Activated T-helper 1 cell treated with anti-CD3 and anti-CD28 coated beads, Interleukin-12 subunit alpha, Interleukin-12 subunit beta, Interleukin-2, Interleukin-4 antibody, amounts not matched to agents 30 ng/mL and 10 ng/mL and 1 ng/mL, durations not matched to agents 14 hours and 24 hours and 36 hours (primary cell): ENCODE measurements at places on chromosomes 2 and 18. TPM values are rescaled to one million over a fixed set of nuclear protein-coding genes. Genes with fewer than 3 reads are reported as not detected.
A peak's percentile ranks its signal among the peaks of the same experiment; 100 is the strongest.

DNA sequence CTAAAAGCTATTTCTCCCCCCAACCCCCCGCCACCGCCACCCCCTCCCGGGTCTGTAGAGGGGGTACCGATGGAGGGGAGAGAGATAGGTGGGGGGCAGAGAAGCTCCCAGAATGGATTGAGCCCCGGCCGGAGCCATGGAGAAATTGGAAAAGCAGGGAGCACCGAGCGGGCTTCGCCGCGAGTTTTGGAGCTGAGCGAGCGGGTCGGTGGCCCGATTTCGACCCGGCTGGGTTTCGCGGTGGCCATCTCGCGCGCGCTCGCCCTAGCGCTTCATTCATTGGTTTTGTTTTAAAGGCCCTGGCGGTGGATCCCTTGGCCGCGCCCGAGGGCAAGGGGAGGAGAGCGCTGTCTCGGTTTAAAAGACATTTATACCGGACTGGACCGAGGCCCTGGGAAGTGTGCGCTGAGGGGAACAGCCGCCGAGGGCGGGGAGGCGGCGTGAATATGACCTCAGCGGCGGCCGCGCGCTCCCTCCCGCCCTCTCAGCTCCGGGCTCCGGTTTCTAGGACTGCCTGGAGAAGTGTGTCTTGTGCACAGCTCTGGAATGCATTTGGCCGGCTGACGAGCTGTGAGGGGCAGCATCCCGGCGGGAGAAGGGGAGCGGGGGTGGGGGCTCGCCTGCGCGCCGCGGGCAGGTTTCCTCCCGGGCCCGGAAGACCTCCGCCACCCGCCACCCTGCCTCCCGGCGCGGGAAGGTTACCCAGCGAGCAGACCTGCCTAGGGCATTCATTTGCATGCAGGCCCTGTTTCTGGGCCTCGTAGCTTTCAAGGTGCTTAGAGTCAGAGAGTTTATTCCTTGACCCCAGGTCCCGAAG lies 1.7 kb upstream of the SMAD7 start:
- peaks cover 37% of the 10 kb centered on the region for H3K4me1 ChIP-seq
- peak overlapping the region; percentile 90 for H3K27ac ChIP-seq
- H3K36me3 ChIP-seq = peaks cover 20% of the 10 kb centered on the region
- peaks cover 14% of the 10 kb centered on the region for H3K27me3 ChIP-seq
- H3K4me3 ChIP-seq = peak overlapping the region; percentile 89
- DNase-seq = peak; percentile 39

Gene TTR
- total RNA-seq = not detected in 2 replicates

DNA sequence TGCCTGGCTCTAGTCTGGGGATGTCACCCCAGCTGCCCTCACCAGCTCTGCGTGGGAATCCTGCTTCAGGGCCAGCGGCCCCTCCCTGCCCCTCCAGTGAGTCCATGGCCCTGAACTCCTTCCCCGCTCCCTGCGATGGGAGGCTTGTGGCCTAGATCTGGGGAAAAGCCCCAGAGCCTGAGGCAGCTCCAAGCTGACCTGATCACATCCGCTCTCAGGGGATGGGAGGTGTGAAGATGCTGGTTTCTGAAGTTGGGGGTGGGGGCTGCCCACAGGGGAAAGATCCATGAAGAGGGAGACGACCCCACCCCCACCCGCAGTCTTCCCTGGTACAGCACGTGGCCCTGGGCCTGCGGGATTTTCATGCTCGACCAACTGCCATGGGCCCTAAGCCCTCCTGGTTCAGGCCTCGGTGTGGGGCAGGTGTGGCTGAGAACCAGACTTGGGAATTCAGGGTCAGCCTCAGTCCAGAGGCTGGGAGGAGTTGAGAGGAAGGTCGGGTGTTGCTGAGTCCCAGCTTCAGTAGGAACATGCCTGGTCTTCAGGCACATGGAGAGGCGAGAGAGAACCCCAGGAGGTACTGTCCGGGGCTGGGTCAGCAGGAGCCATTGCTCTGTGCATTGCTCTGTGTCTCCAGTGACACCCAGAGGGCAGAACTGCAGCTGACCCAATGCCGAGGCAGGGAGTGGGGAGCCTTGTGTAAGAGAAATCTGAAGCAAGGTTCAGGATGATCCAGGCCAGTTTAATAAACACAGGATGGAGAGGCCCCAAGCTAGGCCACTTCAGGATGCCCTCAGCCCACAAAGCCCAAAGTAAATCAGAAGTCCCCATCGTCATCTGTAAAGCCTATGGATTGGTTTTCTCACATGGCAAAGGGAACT lies 115.1 kb downstream of the CAPN13 start:
- H3K27me3 ChIP-seq = no peaks in the 10 kb centered on the region
- DNase-seq = no peak
- no peaks in the 10 kb centered on the region for H3K4me1 ChIP-seq
- H3K27ac ChIP-seq = no peak overlapping the region
- H3K36me3 ChIP-seq = no peaks in the 10 kb centered on the region

Gene AOX1
- 0.05 TPM in 1 of 2 replicates, not detected in the other for total RNA-seq

GRCh38 chr2:205012961-205013360 lies 467.7 kb downstream of the PARD3B start:
- H3K27me3 ChIP-seq = peaks cover 1% of the 10 kb centered on the region
- no peak overlapping the region for H3K27ac ChIP-seq
- DNase-seq = no peak
- H3K36me3 ChIP-seq = no peaks in the 10 kb centered on the region

GRCh38 chr2:240952496-240953246 lies 45.7 kb upstream of the SNED1 start:
- H3K27me3 ChIP-seq = no peaks in the 10 kb centered on the region
- H3K4me1 ChIP-seq = no peaks in the 10 kb centered on the region
- no peaks in the 10 kb centered on the region for H3K36me3 ChIP-seq
- no peak overlapping the region for H3K27ac ChIP-seq
- no peak for DNase-seq

DNA sequence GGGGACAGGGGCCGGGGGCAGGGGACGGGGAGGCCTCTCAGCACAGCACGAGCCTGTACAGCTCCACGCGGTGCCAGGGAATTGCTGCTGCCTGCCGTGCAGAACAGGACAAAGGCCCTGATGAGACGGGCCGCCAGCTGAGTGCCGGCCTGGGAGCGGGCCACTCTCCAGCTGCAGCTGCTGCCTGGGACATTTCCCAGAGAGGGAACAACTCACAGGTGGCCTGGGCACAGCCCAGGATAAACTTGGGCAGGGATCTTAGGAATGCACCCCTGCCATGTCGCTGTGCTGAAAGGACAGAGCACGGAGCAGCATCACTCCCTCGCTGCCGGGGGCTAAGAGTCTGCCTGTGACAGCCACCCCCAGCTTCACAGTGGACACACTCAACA lies 38.8 kb downstream of the CENPO start:
- peaks cover 10% of the 10 kb centered on the region for H3K36me3 ChIP-seq
- H3K4me3 ChIP-seq = no peak overlapping the region
- H3K27me3 ChIP-seq = no peaks in the 10 kb centered on the region
- peaks cover 3% of the 10 kb centered on the region for H3K4me1 ChIP-seq
- no peak overlapping the region for H3K27ac ChIP-seq
- no peak for DNase-seq

DNA sequence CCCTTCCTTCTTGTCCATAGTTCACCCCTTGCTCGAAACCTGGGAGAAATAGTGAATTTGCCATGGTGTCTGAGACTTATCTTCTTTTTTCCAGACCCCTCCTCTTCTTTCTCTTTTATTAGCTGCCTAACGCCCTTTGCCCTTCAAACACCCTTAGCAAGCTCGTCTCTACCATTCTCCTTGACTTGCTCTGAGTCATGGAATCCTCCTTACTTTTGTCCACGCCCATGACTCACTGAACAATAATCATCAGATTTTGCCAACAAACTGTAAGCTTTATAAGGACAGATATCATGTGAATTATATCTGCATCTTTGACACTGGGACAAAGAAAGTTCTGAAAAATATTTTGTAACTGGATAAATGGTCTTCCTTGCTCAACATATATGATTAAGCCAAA lies 67.1 kb upstream of the CNTNAP5 start:
- no peak overlapping the region for H3K27ac ChIP-seq
- H3K4me1 ChIP-seq = no peaks in the 10 kb centered on the region
- no peaks in the 10 kb centered on the region for H3K36me3 ChIP-seq
- H3K4me3 ChIP-seq = no peak overlapping the region
- no peaks in the 10 kb centered on the region for H3K27me3 ChIP-seq
- no peak for DNase-seq

GRCh38 chr2:151237422-151238025 lies 24.1 kb downstream of the RBM43 start:
- DNase-seq = no peak
- no peak overlapping the region for H3K4me3 ChIP-seq

Gene SERPINB8
- 22.8 and 25.7 TPM in 2 replicates for total RNA-seq

DNA sequence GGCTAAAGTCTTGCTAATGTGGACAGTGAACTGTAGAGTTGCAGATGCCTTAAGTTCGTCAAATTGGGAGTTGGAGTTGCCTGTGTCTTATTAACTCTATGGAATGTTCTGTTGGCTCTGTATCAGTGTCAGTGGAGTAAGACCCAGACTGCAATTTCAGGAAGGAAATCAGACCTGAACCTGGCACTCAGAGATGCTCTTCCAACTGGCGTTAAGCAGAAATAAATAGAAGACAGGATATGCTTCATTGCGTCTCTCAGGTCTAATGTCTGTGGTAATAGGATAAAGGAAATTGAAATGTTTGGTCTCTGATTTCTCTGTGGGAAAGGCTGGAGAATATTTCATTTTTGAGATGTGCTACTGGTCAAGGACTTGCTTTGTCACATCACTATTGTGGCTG lies 846.7 kb upstream of the ID2 start:
- H3K36me3 ChIP-seq = peaks cover 4% of the 10 kb centered on the region
- no peak overlapping the region for H3K4me3 ChIP-seq
- DNase-seq = no peak
- peaks cover 23% of the 10 kb centered on the region for H3K4me1 ChIP-seq
- H3K27ac ChIP-seq = no peak overlapping the region

DNA sequence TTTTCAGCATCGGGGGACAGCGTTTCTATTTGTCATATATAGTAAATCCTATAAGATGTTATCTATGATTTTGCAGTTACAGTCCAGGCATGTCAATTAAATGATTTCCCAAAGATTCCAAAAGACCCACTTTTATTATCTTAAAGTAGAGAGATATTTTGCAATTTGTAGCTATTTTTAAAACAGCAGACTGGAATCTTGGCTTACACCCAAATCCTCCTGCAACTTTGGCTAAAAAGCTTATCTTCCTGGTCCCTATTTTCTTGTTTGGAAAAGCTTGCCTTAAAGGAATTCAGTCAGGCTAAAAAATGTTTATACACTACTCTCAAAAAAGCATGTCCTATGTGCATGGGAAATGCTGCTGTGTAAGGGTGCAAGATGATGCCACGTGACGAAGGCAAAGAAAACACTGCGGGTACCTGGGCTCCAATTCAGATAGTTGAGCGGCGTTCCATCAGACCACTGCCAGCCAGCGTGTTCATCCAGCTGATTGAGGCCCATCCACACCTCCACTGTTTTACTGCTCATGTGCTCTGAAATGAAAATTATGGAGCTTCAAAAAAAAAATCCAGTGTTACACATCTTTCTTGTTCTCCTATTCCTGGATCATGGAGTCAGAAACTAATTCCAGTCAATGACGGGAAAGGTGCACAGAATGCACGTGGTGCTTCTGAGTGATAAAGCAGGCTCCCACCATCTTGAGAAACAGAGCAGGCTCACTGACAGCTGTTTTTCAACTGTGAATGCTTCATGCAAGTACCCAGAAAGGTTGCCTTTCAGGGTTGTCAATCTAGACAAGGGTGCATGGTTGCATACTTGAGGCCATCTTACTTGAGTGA lies 33.8 kb downstream of the PLA2R1 start:
- H3K27me3 ChIP-seq = peaks cover 11% of the 10 kb centered on the region
- H3K27ac ChIP-seq = no peak overlapping the region
- H3K4me3 ChIP-seq = no peak overlapping the region
- no peaks in the 10 kb centered on the region for H3K4me1 ChIP-seq
- no peaks in the 10 kb centered on the region for H3K36me3 ChIP-seq

Gene COL3A1
- total RNA-seq = 0.13 TPM in 1 of 2 replicates, not detected in the other

Gene RUFY4
- total RNA-seq = 0.64 and 0.67 TPM in 2 replicates

DNA sequence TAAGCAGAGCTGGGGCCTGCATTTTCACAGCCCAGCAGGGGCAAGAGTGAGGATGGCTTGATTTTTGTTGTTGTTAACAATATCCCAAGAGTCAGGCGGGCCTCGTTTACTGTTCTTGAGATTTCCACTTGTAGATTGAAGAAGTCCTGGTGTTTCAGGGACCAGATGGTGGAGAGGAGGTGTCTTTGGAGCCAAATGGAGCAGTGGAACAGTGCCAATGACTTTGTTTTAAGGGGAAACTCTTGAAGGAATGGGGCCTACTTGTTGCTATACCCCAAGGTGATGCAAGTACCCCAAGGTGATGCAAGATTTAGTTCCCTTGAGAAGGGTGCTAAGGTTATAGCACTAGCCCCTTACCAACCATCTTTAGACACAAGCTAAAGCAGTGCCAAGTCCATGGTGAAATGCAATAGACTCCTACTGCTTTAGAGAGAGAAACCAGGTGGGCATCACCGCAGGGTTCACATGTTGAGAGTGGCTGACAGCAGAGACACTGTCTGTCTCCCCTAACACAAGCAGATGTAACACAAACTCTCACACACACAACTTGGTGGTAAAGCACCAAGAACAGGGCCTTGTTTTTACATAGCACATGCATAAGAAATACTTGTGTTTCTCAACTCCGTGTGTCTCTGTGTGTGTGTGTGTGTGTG lies 44.0 kb downstream of the HK2 start:
- no peak overlapping the region for H3K27ac ChIP-seq
- peaks cover 7% of the 10 kb centered on the region for H3K4me1 ChIP-seq
- no peaks in the 10 kb centered on the region for H3K27me3 ChIP-seq
- peaks cover 52% of the 10 kb centered on the region for H3K36me3 ChIP-seq
- DNase-seq = no peak
- no peak overlapping the region for H3K4me3 ChIP-seq

Gene CENPA
- 16.6 and 19.7 TPM in 2 replicates for total RNA-seq

Gene SPATA3
- total RNA-seq = not detected in 2 replicates

- H3K27me3 ChIP-seq = peaks cover 45% of the 10 kb centered on the region
- no peak overlapping the region for H3K4me3 ChIP-seq
- no peak for DNase-seq
- H3K4me1 ChIP-seq = no peaks in the 10 kb centered on the region
- no peak overlapping the region for H3K27ac ChIP-seq
Measured at GRCh38 chr18:22865354-22866116, 67.6 kb upstream of the RBBP8 start.

Gene BCL11A
- total RNA-seq = not detected in 2 replicates

GRCh38 chr2:152489364-152489763 lies 154.4 kb downstream of the FMNL2 start:
- no peaks in the 10 kb centered on the region for H3K4me1 ChIP-seq
- H3K27ac ChIP-seq = no peak overlapping the region
- H3K36me3 ChIP-seq = no peaks in the 10 kb centered on the region
- H3K4me3 ChIP-seq = no peak overlapping the region

DNA sequence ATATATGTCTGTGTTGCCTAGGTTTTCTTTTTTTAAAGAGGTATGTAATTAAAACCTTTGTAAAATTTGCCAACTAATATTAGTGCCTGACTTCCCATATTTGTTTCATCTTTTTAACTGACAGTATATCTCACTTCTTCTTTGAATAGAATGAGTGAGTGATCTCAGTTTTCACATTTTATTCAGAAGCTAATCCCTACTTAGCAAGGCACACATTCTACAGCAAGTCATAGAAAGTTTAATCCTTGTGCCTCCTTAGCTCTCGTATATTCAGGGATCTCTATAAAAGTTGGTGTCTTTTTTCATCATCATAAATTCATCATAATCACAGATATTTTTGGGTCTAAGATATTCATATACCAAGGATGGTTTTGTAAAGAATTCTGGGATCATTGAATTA lies 66.6 kb downstream of the RIF1 start:
- peaks cover 17% of the 10 kb centered on the region for H3K4me1 ChIP-seq
- no peaks in the 10 kb centered on the region for H3K27me3 ChIP-seq
- no peak overlapping the region for H3K27ac ChIP-seq
- H3K4me3 ChIP-seq = no peak overlapping the region
- DNase-seq = no peak

GRCh38 chr2:159129269-159129668 lies 157.2 kb downstream of the WDSUB1 start:
- H3K27ac ChIP-seq = no peak overlapping the region
- H3K4me1 ChIP-seq = peaks cover 6% of the 10 kb centered on the region
